ENCODE measurements at places on chromosomes 6 and 20.

DNA sequence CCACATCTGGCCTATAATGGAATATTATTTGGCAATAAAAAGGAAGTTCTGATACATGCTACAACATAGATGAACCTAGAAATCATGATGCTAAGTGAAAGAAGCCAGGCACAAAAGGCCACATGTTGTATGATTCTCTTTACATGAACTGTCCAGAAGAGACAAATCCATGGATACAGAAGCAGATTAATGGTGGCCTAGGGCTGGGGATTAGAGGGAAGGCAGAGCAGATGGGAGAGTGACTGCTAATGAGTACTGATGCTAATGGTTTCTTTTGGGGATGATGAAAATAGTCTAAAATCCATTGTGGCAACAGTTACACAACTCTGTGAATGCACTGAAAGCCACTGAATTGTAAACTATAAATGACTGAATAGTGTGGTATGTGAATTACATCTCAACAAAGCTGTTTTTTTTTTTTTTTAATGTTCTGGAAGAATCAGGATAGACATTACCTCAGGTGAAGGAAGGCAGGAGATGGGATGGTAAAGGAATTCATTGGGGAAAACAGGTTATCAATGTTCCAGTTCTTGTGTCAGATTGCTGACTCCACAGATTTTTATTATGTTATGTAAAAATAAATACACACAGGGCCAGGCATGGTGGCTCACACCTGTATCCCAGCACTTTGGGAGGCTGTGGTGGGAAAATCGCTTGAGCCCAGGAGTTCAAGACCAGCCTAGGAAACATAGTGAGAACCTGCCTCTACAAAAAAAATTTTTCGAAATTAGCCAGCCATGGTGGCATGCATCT, 8.9 kb upstream of the SOX12 start:
- H3K4me3 ChIP-seq: no peak overlapping the region
- H3K36me3 ChIP-seq: no peaks in the 10 kb centered on the region
- no peaks in the 10 kb centered on the region for H3K27me3 ChIP-seq

DNA sequence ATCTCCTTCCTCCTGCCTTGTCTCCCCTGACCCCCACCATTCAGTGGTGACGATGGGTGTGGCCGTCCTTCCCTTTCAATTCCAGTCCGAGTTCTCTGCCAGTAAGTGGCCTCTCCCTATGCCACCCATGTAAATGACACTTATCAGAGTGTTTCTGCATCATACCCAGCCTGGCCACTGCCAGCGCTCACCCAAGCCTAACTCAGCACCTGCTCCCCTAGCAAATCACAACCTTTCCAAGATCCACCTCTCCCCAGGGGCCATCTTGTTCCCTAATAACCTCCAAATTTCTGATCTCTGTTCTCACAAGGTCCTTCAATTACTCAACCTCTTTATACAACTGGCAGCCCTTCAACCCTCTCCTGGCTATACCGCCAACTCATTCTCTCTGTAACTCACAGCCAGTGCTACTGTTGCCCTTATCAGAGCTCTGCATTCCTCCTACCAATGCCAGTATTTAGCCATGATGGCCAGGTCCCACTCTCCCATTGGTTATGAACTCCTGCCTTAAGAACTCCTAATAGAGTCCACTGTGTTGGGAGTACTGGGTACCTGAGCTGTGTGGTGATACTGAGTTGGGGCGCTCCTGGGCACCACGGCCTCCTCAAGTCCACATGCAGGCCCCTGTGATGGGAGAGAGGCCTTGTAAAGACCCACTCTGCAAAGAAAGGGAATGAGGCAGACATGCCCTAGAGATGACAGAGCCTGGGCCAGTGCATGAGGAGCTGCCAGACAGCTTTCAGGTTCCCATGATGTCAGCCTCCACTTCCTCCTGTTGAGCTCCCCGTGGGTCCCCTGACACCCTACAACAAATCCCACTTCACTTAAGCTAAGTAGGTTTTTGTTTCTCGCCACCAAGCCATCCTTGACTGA, 187.4 kb upstream of the RREB1 start:
- no peak overlapping the region for H3K27ac ChIP-seq
- H3K36me3 ChIP-seq: no peaks in the 10 kb centered on the region
- DNase-seq: no peak
- H3K4me3 ChIP-seq: no peak overlapping the region
- H3K27me3 ChIP-seq: no peaks in the 10 kb centered on the region
- no peaks in the 10 kb centered on the region for H3K4me1 ChIP-seq

- no peak overlapping the region for H3K4me3 ChIP-seq
- no peak overlapping the region for H3K27ac ChIP-seq
- H3K36me3 ChIP-seq: no peaks in the 10 kb centered on the region
- H3K4me1 ChIP-seq: no peaks in the 10 kb centered on the region
Measured at GRCh38 chr20:10321138-10321717, 102.6 kb downstream of the SNAP25 start.

DNA sequence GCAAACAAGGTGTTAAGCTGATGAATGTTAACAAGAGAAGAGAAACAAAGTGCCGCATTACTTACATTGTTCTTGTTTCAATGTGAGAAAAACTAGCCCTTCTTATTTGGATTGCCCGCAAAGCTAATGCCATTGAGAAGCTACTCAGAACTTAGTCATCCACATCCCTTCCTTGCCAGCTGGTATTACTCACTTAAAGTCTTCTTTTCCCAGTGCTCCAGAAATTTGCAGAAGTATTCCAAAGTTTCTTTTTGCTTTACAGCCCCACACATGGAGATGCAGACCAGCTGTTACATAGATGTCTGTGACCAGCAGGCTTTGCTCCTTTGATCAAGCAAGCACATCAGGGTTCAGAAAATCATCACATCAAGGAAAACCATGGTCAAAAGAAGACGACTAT, 529.0 kb downstream of the TBC1D32 start:
- H3K4me1 ChIP-seq: no peaks in the 10 kb centered on the region
- H3K27me3 ChIP-seq: no peaks in the 10 kb centered on the region

- H3K4me3 ChIP-seq: no peak overlapping the region
- H3K36me3 ChIP-seq: no peaks in the 10 kb centered on the region
- peaks cover 22% of the 10 kb centered on the region for H3K4me1 ChIP-seq
- no peak for DNase-seq
Measured at GRCh38 chr20:39107741-39108140, 145.6 kb downstream of the DHX35 start.

- peak overlapping the region; percentile 90 for H3K4me3 ChIP-seq
- H3K27ac ChIP-seq: peak overlapping the region; percentile 97
- no peaks in the 10 kb centered on the region for H3K27me3 ChIP-seq
- H3K36me3 ChIP-seq: no peaks in the 10 kb centered on the region
- DNase-seq: no peak
- peaks cover 5% of the 10 kb centered on the region for H3K4me1 ChIP-seq
Measured at GRCh38 chr6:121335087-121336008, 1.1 kb upstream of the TBC1D32 start.

DNA sequence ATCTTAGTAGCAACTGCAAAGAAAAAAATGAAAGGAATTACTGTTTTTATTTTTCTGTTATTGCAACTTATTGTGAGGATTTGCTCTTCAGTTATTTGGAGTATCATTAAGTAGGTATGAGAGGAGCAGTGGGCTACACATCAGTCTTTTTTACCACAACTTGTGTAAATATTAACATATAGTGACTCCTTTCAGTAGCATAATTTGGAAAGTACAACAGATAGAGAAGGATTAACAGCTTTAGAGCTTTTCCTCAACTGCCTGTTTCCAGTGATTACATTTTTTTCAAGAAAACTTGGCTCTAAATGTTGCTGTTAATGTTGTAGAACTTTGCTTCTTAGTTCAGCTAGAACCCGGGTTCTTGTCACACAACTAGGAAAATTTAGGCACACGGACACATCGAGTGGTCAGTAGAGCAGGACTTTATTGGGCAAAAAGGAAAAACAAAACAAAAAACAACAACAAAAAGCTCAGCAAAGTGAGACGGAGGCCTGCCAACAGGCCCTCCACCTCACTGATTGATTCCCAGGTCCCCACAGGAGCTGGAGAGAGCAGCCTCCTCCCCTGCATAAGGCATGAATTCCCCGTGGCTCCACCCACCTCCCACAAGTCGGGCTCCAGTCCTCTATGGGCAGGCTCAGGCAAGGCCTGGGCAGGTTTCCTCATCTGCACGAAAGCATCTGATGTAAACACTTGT, 75.1 kb downstream of the ADGRG6 start:
- H3K36me3 ChIP-seq: no peaks in the 10 kb centered on the region
- no peaks in the 10 kb centered on the region for H3K27me3 ChIP-seq
- peaks cover 72% of the 10 kb centered on the region for H3K4me1 ChIP-seq
- no peak overlapping the region for H3K4me3 ChIP-seq

DNA sequence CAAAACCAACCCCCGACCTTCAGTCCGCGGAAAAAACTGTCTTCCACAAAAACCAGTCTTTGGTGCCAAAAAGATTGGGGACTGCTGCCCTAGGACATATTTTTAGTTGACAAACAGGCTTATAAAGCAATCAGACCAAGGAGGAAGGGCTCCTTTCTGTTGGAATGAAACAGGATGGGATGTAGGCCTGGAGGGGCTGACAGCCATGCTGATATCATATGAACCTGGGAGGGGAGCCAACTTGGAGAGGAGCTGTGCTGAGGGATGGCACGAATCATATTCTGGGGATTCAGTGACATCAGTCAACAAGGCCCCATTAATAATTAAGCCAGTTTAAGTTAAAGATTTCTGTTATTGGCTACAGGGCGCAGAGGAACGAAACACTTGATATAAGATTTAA, 225.4 kb upstream of the TSHZ2 start:
- H3K27ac ChIP-seq: no peak overlapping the region
- H3K36me3 ChIP-seq: no peaks in the 10 kb centered on the region
- H3K4me1 ChIP-seq: no peaks in the 10 kb centered on the region
- H3K27me3 ChIP-seq: no peaks in the 10 kb centered on the region
- DNase-seq: no peak

DNA sequence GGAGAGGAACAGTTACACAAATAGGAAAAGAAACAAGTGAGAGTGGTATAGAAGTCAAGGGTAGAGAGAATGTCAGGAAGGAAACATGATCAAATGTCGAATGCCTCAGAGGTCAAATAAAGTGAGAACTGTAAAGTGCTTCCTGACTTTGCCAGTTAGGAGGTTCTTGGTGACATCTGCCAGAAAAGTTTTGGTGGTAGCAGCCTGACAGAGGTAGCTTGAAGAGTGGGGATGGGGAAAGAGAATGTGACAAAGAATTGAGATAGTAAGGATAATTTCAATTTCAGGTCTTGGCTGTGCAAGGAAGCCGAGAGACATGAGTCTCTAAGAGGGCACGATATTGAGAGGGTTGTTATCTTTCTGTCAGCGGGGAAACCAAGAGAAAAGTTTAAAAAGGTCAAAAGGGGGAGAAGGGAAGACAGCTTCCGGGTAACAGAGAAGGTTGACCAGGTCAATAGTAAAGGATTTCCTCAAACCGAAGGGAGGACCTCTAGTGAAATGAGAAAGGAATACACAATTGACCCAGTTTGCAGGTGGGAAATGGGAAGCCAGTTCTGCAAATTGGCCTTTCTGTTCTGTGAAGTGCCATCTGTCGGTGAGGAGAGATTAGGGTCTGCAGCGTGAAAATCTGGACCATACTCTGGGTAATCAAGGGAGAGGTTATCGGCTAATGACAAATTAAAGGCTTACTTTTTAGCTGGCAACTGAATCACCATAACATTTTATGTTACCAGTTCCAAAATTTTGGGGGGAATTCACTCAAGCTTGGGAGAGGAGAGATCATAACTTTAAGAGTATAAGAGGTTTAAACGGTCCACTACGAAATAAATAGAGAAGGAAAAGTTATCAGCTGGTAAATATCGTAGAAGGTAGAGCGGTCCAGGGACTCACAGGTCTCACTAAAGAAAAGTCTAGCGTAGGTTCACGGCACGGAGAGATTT, 973 bp upstream of the BRD2 start:
- peak; percentile 68 for DNase-seq
- H3K36me3 ChIP-seq: no peaks in the 10 kb centered on the region
- peaks cover 26% of the 10 kb centered on the region for H3K4me1 ChIP-seq
- H3K4me3 ChIP-seq: peak overlapping the region; percentile 76
